Activated CD4-positive, CD25-positive, alpha-beta regulatory T cell treated with anti-CD3 and anti-CD28 coated beads, Interleukin-2, amount 50 U/mL, for 16 hours (primary cell): ENCODE measurements at places on chromosomes 4 and X.

GRCh38 chr4:162151386-162151785 is 12.4 kb downstream of the FSTL5 start:
- no peak for DNase-seq

GRCh38 chrX:82127228-82128123 is 925.6 kb downstream of the SH3BGRL start:
- DNase-seq: no peak

DNA sequence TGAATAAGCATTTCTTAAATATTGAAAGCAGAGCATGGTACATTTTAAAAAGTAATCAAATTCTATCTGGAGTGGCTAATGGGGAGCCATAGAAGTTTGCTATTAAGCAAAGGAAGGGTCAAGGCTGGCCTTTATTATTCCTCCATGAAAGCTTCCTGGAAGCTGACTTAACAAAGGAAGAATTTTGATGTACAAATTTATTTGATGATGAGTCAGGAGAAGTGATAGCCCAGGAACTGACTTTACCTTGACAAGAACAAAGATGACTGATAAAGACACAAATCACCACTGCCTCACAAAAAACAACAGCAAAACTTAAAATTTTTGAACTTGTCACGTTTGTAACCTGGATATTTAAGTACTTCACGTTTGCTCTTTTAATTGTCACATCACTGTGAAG is 872.1 kb downstream of the PCDH7 start:
- no peak for DNase-seq

DNA sequence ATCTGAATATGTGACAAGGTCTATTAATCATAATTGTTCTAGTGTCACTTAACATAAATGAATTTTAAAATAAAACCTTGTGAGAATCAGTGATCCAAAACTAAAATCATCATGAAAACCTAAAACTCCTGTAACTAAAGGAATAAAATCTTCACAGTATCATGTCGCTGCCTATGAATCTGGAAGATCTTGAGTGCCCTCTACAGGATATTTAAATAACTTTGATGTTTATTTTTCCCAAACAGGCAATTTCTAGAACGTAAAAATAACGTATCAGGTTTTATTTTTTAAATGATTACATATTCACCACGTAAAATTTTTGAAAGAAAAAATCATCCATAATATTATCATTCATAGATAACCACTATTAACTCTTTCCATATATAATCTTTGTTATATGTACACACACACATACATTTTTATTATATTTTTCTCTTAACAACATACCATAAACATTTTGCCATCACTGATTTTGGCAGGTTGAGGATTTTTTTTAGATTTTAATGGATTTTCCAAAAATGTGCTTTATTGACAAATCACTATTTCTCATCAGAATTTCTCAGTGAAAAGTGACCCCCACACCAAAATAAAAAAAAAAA is 79.6 kb downstream of the COMMD8 start:
- DNase-seq: no peak

DNA sequence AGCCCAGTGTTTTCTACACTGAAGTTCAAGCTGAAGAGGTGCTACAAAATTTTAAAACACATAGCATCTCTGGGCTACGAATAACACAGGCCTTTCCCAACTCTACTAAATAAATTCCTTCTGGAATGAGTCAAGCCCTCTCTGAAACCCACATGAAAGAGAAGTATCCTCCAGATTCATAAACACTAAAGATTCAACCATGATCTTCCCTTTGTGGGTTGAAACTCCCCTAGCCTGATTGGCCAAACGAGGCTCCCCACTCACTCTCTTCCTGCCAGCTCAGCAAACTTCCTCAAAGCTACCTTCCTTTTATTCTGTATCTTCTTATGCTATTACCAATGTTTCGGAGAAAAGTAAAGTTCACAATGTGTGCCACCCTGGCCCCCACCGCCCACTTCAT is 95.4 kb downstream of the NKX6-1 start:
- DNase-seq: no peak

- no peak for DNase-seq
Measured at GRCh38 chrX:11629593-11630211, 36.0 kb downstream of the ARHGAP6 start.

DNA sequence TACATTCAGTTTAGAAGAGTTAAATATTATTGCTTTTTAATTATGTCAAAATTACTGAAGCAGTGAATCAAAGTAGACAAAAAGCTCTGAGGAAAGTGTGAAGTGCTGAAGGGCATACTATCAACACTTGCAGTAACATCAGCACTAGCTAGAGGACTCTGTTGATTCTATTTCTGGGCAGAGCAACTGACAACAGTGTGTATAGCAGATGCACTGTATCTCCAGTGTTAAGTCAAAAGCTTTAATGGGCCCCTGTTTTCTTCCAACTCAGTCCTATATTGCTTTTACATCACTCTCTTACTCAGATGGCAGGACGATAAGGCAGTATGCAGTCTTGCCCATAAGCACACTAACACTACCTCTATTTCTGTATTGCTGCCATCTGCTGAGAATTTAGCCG is 435.2 kb upstream of the AMOT start:
- no peak for DNase-seq

DNA sequence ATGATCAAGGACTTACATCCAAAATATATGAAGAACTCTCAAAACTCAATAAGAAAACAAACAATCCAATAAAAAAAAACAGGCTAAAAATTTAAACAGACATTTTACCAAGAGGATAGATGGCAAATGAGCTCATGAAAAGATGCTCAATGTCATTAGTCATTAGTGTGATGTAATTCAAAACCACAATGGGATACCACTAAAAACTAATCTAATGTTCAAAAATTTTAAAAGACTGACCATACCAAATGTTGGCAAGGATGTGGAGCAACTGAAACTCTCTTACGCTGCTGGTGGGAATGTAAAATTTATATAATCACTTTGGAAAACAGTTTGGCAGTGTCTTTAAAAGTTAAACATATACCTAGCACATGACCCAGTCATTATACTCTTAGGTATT is 43.7 kb downstream of the RPS6KA6 start:
- DNase-seq: no peak

- no peak for DNase-seq
Measured at GRCh38 chrX:13008189-13008533, 33.3 kb downstream of the TMSB4X start.

- no peak for DNase-seq
Measured at GRCh38 chr4:21592970-21593670, 355.5 kb downstream of the KCNIP4 start.

DNA sequence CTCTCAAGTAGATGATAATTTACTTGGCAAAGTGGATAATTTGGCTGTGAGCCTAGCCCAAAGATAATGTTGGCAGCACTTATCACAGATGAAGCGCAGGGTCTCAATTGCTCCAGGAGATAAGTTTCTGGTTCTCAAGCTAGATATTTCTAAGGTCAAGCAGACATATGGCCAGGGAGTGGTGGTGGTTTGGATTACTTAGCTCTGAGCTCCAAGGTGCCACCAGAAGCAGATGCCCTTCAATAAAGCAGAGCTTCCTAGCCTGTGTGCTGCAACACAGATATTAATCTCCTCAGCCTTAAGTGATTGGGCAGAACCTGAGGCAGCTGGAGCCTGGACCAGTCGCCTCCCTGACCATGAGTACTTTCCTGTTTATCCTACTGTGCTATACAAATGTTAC is 79.2 kb upstream of the NALF2 start:
- DNase-seq: no peak

GRCh38 chrX:69162361-69162865 is 2.8 kb downstream of the PJA1 start:
- no peak for DNase-seq

DNA sequence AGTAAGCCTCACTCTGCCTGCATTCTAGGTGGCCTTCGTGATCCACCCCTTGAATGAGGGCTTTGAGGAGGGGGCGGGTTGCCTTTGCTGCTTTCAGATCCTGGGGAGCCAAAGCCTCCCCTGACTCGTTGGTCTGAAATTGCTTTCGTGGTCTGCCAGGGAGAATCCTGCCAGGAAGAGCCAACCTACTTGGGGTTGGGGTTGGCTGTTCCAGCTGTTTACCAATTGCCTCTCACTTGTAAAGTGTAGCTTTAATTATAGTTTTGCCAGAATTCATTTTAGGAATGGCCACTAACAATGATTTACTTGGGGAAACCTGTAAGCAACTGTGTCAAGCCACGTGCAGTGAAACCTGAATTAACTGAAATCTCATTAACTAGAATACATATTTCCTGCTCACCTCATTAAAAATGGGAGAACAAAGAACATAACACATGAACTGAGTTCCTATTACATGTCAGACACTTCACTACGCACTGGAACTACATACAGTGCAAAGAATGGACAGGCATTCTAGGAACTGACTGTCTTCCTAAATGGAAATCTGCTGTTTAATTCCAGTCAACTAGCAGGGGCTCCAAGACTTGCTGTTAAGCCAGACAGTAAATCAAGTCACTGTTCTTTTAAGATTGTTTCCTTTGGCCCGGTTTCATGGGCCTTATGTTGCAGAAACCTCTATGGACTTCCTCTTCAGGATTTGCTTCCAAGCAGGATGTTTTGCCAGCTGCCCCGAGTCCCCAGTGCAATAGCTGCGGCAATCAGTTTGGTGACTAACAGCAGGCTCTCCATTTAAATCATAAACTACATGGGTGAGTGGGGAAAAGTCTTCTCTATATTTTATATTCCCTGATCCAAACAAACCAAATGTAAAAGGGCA is 16.4 kb upstream of the NKRF start:
- no peak for DNase-seq

GRCh38 chr4:97216046-97216445 is 927.2 kb downstream of the STPG2 start:
- no peak for DNase-seq

- no peak for DNase-seq
Measured at GRCh38 chrX:138463476-138463875, 248.0 kb downstream of the FGF13 start.

DNA sequence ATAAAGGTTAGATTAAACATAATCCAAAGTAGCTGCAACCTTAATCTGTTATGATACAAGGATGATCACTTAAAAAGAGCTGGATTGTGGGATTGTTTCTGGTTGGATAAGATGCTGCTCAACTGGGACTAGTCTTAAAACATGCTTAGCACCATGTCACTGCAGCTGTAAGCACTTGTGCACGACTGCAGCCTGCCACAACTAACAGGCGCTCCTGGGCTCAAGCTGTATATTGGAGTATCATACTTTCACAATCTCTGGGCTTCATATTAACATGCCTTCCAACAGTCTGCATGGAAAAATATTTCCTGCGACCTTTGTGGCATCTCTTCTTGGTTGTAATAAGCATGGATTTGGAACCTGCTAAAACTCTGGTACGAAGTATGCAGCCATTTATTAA is 493.0 kb upstream of the PITX2 start:
- DNase-seq: no peak

GRCh38 chrX:131854581-131854980 is 168.5 kb upstream of the STK26 start:
- DNase-seq: no peak

DNA sequence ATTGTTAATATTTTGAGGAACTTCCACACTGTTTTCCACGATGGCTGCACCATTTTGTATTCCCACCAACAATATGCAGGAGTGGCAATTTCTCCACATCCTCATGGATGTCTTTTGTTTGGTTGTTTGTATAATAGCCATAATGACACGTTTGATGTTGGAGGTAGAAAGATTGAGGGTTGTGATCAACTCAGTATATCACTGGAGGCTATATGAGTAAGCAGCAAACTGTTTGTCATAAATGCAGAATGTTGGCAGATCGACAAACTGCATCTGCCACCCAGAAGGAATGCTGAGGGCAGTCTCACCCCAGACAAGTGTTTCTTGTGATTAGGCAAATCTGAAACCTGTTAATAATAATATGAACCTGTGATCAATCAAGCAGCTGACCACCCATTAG is 243.9 kb upstream of the WDFY3 start:
- DNase-seq: no peak
